ENCODE measurements at places on chromosomes 1 and 21.

DNA sequence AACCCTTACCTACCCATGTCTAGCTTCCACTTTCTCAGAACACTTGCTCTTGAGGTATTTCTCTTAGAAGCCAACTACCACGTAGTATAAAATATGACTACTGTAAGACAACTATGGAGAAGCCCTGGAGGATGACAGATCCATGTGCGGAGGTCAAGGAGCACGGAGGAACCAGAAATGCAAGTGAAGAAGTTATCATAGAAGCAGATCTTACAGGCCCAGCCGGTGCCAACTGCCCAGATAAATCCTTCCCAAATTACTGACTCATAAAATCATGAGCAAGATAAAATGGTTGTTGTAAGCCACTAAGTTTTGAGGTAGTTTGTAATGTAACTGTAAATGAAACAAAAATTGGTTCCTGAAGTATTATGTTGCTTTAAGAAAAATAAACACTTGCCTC lies 12.6 kb downstream of the GTF2B start:
- no peak for DNase-seq

DNA sequence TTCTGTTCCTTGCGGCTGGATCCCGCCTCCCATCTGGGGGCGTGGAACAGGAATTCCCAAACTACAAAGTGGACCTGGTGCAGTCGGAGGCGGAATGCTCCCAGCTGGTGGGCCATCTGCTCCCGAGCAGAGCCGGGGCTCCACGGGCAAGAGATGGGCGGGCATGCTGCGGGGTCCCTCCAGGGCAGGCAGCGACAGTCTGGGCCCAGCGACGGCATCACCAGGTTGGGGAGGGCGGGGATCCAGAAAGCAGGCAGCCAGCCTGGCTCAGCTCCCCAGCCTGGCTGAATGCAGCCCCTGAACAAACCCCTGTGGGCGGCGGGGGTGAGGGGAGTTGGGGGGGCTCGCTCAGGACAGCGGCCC lies 3.6 kb downstream of the MEGF6 start:
- no peak for DNase-seq

DNA sequence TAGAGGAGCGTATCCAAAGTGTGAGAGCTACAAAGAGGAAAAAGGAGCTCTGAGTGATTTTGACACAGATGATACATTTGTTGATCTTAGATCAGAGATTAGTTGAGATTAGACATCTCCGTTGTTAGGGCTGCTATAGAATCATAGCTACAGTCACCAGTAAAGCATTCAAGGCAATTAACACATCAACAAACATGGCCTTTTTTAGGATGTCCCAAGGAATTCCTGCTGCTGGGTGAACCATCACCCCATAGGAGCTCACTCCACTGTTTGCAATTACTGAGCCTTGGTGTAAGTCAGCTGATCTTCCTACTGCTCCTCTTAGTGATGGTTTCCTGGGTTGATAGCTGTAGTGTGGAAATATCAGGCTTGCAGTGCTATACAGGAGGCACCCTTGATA lies 6.7 kb upstream of the RSRP1 start:
- no peak for DNase-seq

DNA sequence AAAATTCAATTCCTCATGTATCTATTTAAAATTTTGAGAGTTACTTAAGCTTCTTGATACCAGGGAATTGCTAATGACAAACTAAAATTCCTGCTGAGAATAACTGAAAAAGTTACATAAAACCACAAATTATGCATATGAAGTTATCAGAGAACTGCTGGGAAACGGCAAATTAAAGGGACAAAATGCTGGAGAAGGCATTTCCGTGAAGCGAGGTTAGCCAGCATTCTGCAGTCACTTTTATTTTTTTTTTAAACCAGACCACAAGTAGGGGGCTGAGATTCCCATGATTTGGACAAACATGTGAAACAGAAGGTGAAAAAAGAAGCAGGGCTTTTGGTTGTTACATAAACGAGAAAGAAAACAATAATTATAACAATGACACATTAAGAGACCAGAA lies 737.6 kb upstream of the CHRM3 start:
- no peak for DNase-seq

DNA sequence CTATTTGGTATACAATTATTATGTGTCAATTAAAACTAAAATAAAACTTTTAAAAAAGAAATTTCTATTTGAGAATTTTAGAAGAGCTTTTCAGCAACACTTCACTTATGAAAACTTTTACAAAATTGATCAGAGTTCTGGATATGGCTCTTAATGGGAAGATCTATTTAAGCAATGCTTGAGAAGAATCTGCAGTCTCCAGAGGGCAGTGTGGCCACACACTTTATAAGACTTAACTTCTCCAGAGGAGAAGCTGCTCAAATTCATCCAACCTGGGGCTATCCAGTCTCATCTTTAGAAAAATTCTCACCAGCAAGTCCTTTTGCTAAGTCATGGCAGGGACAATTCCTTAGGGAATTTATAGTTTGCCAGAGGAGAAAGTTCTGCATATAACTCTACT lies 25.2 kb upstream of the AGO1 start:
- no peak for DNase-seq

GRCh38 chr21:44855572-44855971 lies 17.9 kb downstream of the PTTG1IP start:
- no peak for DNase-seq

DNA sequence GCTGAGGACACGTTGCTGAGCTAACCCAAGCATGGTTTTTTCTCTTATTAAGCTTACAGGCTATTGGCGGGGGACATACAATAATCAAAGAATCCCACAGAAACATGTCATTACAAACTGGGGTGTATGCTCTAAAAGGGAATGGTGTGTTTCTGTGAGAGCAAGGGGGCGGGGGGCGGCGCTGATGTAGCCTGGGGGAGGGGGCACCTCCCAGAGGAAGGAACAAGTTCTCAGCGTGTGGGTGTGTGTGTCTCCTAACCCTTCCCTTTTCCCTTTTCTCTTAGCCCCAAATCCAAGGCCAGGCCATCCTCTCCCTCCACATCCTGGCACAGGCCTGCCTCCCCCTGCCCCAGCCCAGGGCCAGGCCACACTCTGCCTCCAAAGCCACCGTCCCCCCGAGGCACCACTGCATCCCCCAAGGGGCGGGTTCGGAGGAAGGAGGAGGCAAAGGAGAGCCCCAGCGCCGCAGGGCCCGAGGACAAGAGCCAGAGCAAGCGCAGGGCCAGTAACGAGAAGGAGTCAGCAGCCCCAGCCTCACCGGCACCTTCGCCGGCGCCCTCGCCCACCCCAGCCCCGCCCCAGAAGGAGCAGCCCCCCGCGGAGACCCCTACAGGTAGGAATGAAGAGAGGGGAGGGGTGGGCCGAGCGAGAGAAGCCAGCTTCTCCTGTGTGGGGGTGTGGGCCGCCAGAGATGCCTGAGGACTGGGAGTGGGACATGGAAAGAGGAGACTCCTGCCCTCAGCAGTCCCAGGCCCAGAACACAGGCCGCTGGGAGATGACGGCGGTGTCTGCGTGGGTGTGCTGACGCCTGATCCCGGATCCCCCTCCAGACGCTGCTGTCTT lies 21.9 kb downstream of the MAP7D1 start:
- no peak for DNase-seq

GRCh38 chr1:112507921-112508277 lies 866 bp upstream of the WNT2B start:
- no peak for DNase-seq

- peak; percentile 7 for DNase-seq
Observed at GRCh38 chr1:223531742-223532341, 133.7 kb downstream of the CAPN8 start.

DNA sequence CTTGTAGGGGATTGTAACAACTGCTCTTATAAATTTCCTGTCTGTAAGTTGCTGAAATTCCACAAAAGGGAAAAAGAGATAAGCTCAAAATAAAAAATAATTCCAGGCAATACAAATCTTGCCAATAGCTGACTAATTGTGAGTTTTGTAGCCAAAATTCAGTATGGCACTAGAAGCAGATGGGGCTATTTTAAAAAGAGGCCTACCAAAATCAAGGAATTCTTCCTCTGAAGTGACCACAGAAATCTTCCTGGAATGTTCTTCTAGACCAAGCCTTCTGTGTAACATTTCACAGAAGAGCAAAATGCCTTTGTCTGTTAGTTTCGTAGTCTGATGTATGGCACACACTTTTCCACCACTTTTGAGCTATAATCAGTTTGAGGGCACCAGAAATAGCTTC lies 127.6 kb downstream of the CYYR1 start:
- no peak for DNase-seq

DNA sequence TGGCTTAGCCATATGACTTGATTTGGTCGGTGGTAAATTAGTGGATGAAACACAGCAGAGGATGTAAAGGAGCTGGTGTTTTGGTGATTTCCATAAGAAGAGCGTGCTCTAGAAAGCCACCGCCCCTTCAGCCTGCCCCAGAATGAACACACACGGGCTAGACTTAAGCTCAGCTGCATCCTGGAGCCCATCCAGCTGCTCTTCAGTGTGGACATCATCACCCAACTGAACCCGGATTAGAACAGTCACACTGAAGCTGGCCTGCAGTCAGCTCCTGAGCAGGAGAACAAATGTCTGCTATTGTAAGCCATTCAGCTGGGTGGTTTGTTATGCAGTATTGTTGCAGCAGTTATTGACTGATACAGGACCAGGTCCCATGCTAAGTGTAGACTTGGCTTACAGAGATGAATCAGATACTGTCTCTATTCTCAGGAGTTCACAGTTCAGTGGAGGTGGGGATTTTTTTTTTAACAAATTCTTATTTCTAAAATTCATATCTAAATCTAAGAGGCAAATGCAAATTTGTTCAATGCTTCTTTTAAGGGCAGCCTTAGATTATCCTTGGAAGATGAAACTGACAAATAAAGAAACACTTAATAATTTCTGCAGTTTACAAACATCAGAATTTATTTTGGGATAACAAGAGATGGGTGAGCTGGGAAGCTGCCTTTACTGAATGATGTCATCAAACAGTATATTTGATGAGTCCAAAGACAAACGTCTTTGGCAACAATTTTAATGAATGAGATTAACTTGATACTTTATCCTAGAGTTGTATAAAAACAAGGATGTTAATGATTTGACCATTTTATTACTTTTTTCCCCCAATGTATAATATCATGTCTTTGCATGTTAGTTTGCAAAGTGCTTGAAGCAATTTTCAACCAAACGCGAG lies 251.2 kb downstream of the TRABD2B start:
- no peak for DNase-seq

DNA sequence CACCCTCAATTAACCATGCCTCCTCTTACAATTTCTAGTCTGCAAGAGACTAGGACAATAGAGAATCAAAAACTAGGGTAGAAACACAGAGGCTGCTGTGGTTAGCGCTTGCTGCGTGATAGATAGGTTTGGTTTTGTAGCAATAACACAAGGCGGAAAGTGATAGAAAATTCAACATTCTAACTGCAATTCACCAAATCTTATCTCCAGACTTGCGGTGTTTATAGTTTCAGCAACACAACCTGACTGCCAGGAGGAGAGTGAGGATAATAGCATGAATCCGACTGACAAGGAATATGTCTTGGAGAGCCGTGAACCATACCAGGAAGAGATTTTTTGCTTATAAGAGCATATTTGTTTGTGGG lies 30.7 kb upstream of the IFNAR2 start:
- no peak for DNase-seq

DNA sequence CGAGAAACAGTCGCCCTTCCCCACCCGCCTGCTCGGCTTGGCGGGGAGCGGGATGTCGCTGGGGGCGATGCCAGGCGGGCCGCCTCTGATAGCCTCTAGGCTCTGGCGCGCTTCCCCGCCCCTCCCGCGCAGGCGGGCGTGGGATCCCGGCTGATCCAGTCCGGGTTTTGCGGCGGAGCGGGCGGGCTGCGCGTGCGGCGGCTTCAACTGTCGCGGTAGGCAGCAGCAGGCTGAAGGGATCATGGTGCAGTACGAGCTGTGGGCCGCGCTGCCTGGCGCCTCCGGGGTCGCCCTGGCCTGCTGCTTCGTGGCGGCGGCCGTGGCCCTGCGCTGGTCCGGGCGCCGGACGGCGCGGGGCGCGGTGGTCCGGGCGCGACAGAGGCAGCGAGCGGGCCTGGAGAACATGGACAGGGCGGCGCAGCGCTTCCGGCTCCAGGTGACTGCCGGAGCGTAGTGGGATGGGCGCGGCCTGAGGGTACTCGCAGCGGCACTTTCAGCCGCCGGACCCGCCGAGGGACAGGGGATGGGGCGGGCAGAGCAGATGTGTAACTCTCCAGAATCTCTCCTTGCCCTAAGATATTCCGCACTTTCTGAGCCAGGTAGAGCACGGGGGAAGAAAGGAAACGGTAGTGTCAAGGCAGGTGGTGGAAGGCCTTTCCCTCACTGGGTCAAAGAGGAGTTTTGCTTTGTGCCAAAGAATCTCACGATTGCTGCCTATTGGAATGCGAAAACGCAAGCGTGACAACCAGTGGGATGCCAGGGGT lies at the start of gene FAAH:
Gene FAAH (plus strand): TSS at position 210 of the 764 bp plus-strand sequence. CDS start 32 bp downstream, at position 242.
- peak; percentile 40 for DNase-seq

GRCh38 chr1:78678324-78678723 lies 28.7 kb downstream of the IFI44 start:
- no peak for DNase-seq

DNA sequence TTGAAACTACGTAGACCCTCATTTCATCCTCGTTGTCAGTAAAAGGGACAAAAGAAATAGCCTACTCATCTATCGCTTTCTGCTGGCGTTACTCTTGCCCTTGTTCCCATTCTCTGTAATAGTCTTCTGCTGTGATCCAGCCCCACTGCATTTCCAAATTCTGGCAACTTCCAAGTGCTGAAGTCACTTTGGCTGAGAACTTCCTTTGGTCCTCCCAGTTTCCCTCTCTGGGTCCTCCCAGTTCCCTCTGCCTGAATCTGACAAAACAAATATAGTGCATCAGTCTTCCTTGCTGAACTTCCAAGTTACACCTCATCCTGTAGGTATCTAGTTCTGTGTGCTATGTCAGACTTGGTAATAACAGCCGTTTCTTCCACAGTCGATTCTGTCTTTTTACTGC lies 47.0 kb upstream of the PLA2G4A start:
- no peak for DNase-seq

DNA sequence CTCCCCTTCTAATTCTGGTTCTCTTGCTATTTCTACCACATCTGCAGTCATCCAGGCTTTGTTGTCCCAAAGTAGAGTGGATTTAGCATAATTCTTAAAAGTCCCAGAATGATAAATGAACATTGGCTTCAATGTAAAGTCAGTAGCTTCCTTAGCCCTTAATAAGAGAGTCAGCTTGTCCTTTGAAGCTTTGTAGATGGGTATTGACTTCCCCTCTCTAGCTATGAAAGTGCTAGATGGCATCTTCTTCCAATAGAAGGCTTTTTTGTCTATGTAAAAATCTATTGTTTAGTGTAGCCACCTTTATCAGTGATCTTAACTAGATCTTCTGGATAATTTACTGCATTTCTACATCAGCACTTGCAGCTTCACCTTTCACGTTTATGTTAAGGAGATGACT lies 181.4 kb upstream of the B3GALT2 start:
- no peak for DNase-seq

DNA sequence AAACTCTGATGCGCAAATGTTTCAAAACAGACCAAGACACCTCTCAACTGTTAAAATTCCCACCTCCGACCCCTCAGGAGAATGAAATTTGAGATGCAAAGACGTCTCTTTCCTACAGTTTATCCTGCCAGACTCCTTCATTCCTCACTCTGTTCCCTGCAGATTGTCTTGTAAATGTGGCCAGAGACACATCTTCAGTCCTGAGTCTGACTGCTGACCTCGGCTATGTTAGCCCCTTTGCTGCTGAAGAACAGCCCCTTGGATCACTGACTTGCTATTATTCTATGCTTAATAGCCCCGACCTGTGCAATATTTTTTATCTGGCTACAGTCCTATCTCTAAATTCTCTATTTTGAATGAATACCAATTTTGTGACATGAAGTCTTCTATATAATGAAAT lies 16.6 kb upstream of the ESRRG start:
- DNase-seq: no peak

GRCh38 chr1:78254517-78254916 lies 208.8 kb downstream of the GIPC2 start:
- no peak for DNase-seq

Data from NCI-H1930 (cell line).